Activated T-helper 2 cell treated with anti-CD3 and anti-CD28 coated beads, Interferon-gamma antibody, Interleukin-2, Interleukin-4, amounts not matched to agents 10 μg/mL and 5 μg/mL and 100 μg/mL, durations not matched to agents 14 hours and 24 hours and 36 hours (primary cell): ENCODE measurements at places on chromosomes 3 and 15.

DNA sequence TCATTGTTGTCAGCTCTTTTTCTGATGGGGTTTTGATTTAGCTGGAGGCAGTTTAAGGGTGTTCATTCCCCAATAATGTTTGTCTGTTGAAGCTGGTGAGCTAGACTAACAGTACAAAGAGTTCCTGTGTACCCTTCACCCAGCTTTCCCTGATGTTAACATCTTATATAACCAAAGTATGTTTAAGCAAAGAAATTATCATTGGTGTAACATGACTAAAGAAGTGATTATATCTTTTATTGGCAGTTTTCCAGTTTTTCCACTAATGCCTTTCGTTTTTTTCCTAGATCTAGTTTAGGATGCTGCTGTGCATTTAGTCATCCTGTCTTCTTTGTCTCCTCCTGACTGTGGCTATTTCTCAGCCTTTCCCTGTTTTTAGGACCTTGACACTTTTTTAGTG is 165.6 kb downstream of the LPP start:
- DNase-seq, result no peak

DNA sequence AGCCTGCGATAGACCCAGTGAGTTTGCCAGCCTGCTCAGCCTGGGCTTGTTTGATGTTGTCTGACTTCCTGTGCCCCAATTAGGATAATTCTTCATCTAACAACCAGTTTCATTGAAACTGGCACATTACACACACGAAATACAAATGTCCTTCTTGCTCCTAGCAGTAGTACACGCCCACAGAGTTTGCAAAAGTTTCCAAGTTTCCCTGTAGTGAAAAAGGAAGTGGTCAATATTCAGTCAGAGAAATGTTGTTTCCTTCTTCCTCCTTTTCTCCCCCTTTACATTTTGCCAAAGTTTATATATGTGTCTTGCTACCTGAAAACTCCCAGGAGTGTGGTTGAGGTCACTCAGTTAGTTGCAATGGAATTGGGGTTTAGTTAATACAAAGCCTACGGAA is 58.4 kb upstream of the LRTM1 start:
- no peak for DNase-seq

DNA sequence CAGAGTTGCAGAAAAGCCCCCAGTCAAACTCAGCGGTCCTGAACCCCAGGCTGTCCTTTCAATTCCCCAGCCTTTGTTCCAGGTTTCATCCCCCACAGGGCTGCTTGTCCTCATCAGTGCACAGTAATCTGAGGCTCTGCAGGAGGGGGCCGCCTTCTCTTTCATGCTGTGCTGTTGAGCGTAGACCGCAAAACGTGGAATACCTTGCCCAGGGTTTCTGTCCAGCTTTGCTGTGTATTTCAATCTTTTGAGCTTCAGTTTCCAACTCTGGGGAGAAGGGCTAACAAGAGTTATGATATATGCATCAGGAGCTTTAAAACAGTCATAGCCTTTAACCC is 64.8 kb downstream of the FAM43A start:
- DNase-seq, result no peak

DNA sequence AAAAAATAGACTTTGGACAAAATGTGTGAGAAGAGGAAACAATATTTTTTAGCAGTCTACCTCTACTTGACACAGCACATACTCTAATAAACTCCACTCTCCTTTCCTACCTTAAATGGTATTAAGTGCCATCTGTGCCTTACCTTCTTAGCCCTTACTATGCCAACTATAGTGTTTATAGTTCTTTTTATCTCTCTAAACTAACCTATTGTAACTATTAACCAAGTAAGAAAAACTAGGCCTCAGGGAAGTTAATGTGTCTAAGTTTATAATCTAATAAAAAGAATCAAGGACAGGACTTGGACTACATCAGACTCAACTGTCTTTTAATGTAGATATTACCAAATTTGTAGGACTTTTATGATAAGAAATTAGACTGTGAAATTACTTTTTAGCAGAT is 251.7 kb upstream of the ROBO2 start:
- no peak for DNase-seq

DNA sequence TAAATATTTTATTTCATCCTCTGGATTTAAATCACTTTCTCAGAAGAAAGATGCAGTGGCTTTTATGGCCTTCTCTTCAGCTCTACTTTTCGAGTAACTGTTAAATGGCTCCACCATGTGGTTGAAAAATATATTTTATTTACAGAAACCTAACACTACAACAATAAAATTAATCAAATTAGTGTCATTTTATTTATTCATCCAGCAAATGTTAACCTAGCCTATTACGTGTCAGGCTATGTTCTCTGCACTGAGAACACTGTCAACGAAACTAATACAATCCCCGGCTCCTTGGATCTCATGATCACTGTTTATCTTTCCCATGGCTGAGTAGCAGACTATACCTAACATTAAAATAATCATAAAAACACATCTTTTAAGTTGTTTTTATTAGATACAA is 148.0 kb upstream of the OSTN start:
- DNase-seq, result no peak

DNA sequence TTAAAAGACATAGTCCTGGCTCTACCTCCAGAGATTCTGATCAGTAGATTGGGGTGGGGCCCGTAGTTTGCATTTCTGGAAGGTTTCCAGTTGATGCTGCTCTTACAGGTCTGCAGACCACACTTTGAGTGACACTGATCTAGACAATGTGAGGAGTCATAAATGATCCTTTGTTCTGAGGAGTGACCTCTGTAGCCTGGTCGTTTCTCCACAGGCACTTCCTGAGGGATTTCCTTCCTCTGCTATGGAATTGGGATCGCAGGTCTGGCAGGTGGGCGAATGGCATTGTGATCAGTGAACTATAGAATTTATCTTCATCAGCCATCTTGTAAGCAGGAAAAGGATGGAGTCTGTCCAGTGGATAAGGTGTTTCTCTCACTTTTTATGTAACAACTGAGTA is 5.5 kb downstream of the GFM1 start:
- DNase-seq, result no peak

DNA sequence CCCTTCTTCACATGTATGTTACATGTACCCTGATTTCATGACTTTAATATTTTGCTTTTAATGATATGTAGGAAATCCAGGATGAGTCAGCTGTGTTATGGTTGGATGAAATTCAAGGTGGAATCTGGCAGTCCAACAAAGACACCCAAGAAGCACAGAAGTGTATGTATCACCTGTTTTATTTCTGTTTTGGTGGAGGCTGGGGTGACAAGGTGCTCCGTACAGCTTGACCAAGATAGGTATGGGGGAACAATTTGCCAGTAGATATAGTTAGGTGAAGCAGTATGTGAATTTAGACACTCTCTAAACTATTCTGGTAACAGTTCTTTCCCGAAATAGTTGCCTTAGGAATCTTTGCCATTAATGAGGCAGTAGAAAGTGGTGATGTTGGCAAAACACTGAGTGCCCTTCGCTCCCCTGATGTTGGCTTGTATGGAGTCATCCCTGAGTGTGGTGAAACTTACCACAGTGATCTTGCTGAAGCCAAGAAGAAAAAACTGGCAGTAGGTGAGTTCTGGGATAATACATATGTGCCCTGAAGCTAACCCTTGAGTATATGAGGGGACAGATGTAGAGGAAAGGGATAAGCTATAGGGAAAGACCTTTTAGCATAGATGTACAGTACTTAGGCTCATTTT is 63.7 kb upstream of the CRTC3 start:
- DNase-seq, result no peak

- DNase-seq, result no peak
Measured at GRCh38 chr3:175655351-175655750, 796.2 kb downstream of the NAALADL2 start.

- DNase-seq, result no peak
Measured at GRCh38 chr3:157582637-157582973, 79.4 kb upstream of the VEPH1 start.

DNA sequence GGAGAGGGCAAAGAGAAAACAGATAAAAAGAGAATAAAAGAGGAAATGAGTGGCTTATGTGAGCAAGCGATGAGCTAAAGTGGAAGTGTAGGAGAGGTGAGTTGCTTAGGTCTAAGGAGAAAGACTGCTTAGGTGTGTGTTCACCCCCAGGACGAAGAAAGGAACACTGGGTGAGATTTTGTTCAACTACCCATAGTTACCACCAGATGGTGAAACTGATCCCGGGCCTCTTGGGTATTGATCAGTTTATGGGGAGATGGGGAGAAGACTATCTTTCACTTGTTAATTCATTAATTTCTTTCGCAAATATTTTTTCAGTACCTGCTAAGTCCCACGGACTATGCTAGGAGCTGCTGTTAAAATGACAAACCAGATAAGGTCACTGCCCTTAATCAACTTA is 33.9 kb downstream of the GAP43 start:
- no peak for DNase-seq

DNA sequence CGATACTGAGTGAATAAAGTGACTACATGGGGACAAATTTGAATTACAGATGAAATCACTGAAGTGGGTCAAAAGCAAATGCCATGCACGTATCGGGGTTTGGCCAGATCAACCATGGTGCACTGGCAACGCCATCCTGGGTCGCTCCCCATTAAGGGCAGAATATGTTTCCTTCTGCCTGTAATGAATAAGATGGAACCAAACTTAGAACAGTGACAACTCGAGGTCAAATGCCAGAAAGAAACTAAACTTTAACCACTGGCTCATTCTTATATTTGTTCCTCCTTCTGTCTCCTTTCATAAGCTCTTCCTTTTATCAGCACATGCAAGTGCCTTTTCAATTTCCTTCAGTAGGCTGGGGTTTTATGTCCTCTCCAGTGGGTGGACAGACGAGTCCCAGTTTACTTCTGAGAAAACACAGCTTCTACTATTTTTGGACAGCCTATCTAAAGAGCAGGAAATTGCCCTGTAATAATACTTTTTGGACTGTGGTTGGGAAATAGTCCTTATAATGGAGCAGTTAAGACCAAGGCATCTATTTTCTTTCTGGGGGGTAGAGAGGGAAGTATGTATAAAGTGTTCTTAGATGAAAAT is 61.4 kb downstream of the WHAMM start:
- DNase-seq, result no peak

GRCh38 chr3:122306622-122306953 is 18.5 kb upstream of the CSTA start:
- no peak for DNase-seq

DNA sequence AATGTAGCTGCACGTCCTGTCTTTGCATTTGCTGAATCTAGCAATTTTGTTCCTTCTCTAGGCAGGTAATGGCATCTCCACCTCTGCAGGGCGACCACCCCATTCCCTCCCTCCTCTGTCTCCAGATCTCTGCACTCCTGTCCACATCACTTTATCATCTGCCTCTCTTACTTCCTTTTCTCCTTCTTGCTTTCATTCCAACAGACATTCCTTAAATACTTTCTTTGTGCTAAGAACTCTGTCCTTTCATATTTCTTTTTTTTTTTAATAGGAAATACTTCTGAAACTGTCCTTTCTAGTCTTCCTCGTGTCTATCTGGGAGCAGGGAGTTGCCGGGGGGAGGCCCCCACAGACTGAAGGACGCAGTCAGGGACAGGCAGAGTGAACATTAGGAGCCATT is 7.2 kb downstream of the ITIH3 start:
- DNase-seq, result no peak

- no peak for DNase-seq
Measured at GRCh38 chr3:185561958-185562357, 9.6 kb upstream of the LIPH start.

GRCh38 chr3:25821746-25822573 is 32.1 kb downstream of the OXSM start:
- no peak for DNase-seq

DNA sequence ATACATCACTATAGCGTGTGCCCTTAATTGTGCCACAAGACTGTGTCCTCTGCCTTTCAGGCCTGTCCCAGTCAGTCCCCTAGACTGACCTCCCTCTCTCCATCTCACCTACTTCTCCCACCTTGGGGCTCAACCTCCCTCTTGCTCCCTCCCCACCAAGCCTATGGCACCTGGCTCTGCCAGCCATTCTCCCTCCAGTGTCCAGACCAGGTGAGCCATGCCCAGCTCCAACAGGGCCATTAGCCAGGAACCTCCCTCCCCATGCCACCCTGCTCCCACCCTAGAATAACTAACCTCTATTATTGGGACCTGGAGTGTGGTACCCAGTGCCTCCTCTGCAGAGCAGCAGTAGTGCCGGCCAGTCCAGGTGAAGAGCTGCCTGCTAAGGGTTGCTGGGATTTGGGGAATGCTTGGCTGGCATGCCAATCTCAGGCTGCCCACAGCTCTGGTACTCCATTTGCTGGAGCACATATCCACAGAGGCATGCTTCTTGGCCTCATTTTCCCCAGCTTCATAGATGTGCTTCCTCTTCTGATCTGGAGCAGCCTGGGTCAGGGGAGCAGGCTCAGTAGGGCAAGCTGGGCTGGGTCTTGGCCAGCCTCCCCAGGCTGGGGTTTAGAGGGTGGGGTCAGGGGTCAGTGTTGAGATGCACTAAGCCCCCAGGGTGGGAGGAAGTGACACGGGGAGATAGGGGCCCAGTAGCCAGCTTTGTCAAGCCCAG is 38.8 kb downstream of the SAXO2 start:
- DNase-seq, result no peak

DNA sequence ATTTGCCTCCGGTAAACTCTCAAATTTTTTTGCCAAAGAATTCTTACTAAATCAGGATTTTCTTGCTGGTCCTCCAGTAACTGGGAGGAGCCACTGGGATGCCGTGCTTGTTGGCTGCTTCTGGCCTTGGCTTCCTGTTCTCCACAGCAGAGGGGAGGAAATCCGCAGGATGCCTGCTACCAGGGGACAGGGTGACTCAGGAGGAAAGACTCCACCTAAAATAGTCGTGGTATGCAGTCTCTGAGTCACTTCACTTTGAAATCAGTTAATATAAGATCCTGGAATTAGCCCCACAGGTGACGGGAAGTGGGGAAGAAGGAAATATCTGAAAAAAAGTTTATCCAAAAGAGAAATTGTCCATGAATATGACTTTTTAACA is 6.5 kb upstream of the TM4SF18 start:
- no peak for DNase-seq

DNA sequence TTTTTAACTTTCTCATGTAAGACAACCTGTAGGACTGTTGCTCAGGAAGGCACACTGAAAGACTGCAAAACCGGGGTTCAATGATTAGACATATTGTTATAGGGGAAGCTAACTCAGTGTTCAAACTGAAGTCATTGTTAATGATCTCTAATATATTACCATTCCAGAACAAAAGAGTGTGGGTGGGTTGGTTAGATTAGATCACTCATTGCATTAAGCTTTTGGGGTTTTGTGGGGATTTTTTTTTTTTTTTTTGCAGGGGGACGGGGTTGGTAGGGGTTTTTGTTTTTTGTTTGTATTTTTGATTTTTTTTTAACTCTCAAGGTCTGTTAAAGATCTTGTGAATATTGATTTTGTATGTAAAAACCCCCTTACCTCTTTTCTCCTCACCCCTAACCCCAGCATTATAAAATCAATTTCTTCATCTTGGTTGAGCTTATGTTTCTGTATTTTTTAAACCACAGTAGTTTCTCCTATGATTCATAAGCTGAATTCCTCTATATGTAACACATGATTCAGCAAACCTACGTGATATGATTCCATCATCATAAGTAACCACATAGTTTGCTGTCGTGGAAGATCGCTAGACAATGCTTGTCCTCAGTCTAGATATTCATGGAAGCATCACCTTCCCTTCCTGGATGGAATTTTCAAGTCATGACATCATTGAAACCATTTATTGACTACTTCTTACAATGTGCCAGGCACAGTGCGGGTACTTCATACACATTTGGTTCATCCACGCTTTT is 544.1 kb upstream of the MDFIC2 start:
- DNase-seq, result no peak

- no peak for DNase-seq
Measured at GRCh38 chr3:39848365-39848764, 39.0 kb downstream of the MYRIP start.

- DNase-seq, result peak; percentile 56
Measured at GRCh38 chr15:67134067-67134838, 68.9 kb downstream of the SMAD3 start.

- no peak for DNase-seq
Measured at GRCh38 chr3:67739851-67740250, 85.4 kb upstream of the SUCLG2 start.
